ENCODE measurements at places on chromosomes 1 and 21.

- no peak for DNase-seq
Measured at GRCh38 chr21:27339902-27340301, 373.0 kb upstream of the ADAMTS5 start.

GRCh38 chr1:213120386-213120785, 69.3 kb downstream of the RPS6KC1 start:
- no peak for DNase-seq

GRCh38 chr1:218588540-218589172, 243.5 kb downstream of the TGFB2 start:
- DNase-seq: no peak

- DNase-seq: no peak
Measured at GRCh38 chr1:244431166-244431565, 20.5 kb downstream of the ADSS2 start.

DNA sequence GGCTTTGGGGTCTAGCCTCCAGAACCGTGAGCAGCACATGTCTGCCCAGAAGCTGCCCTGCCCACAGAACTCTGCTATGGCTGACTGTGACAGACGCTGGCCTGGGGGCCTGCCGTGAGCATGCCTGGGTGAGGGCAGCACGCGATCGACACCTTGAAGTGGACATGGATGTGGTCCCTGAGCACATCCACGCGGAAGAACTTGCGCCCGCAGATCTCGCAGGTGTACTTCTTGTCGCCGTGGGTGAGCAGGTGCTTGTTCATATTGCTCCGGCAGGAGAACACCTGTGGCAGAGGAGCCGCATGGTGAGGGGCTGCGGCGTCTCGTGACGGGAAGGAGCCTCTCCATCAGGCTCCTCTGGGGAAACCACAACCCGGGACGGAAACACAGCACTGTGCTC, 56.0 kb downstream of the PRDM15 start:
- DNase-seq: no peak

DNA sequence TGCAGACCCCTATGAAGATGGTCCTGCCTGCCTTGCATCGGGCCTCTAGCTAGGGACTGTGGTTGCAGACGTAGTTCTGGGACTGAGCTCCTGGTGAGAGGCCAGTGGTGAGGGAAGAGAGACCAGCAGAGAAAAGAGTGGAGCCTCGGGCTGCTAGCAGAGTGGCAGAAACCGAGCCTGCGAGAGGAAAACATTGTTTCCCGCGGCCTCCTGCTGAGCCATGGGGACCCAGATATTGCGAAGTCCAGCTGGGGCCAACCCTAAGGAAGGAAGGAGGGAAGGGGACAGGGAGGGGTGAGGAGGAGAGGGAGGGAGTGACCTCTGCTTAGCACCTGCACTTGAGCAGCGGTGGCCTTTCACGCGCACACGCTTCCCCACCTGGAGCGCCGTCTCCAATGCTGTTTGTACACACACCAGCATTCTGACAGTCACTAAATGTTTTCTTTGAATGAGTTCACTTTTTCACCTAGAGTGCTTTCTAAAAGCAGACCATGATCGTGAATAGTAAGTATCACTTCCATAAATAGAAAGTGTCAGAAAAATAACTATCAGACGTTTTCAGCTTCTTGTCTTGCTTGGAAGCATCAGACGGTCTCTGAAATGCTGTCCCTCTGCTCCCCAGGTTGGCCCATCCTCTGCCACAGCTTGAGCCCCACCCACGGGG, 2.5 kb upstream of the FNDC10 start:
- DNase-seq: no peak

GRCh38 chr1:36089393-36090121, 865 bp downstream of the ADPRS start:
- peak; percentile 3 for DNase-seq

- no peak for DNase-seq
Measured at GRCh38 chr1:39238476-39238875, 34.0 kb downstream of the MACF1 start.

DNA sequence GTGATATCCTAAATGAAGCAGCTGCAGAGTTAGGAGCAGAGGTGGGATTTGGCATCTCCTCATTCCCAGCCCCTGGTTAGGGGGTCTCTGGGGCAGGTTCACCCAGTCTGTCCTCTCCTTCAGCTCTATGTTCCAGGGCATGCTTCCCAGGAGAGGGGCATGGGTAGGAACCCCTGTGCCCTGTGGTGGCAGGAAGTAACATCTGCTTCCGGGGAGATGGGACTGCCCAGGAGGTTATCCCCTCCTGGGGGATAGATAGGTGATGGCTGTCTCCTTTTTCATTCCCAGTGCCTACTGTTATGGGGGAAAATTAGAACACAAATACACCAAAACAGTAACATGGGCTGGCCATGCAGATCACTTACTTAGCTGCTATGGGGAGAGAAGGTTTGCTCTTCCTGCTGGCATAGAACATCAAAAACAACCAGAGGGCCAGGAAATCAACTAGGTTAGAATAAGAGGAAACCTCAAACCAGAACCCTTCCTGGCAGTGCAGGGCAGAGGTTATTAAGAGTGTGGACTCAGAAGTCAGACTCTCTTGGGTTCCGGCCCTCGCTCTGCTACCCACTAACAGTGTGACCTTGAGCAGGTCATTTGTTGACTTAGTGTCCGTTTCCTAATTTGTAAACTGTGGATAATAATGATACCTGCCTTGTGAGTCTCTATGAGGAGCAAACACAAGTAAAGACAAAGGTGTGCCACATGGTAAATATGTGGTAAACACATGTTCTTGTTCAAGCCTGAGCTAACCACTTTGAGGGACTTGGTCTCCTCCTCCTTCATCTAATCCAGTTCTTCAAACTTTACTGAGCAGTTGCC, 157.8 kb upstream of the JUN start:
- no peak for DNase-seq

GRCh38 chr1:39082010-39082799, 56.1 kb downstream of the NDUFS5 start:
- no peak for DNase-seq

DNA sequence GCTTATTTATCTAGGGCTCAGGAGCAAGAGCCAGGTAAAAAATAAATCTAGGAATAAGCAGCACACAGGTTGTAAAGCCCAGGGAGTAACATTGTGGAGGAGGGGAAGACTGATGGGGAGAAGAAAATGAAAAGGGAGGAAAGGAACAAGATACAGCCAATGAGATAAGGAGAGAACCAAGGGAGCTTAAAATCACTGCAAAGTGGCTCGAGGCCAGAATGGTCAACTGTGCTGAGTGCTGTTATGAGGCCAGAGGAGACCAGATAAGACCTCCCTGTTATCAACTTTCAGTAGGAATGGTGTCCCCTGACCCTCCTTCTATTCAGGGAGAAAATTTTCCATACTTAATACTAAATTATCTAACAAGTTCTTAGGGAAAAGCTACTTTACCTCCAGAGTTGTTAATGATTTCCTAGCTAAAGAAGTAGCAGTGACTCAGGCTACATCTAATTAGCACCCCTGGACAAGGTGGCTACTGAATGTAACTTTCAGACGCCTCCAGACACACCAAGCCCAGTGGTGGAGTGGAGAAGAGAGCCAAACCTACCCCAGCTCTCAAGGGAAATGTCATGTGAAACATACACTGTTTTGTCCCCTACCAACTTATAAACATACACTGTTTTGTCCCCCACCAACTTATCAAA, 25.5 kb downstream of the ENAH start:
- no peak for DNase-seq

- no peak for DNase-seq
Measured at GRCh38 chr1:104706631-104707147, 957.0 kb downstream of the AMY1C start.

DNA sequence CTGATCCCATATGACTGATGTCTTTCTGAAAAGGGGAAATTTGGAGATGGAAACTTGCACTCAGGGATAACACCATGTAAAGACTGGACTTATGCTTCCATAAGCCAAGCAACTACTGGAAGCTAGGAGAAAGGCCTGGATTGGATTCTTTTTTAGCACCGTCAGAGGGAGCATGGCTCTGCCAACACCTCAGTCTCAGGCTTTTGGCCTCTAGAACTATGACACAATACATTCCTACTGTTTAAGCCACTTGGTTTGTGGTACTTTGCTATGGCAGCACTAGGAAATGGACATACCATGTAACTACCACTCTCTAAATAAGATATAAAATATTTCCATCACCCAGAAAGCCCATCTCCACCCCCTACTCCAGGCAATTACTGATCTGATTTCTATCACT, 139.7 kb downstream of the CYYR1 start:
- DNase-seq: no peak

DNA sequence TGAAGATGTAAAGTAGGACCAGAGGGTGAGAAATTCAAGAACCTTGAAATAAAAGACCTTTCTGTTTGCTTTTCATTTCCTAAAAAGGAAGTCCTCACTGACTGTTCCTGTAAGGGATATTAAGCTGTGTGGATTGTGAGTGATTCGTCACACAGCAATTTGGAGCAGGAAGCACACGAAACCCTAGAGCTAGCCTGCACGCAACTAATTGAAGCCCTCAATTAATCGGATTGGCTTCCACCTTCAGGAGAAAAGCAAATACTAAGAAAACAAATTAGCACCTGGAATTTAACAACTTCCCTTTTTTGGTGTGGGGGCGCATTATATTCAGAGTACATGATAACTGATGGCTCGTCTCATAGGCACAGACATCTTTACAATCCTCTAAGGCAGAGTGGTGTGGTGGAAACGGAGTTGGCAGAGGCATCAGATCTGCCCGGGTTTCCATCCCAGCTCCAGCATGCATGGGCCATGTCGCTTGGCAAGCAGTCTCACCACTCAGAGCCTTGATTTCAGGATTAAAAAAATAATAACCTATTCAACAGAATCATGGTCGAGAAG, 95.2 kb downstream of the KCNJ15 start:
- no peak for DNase-seq

- DNase-seq: no peak
Measured at GRCh38 chr1:246159279-246160227, 347.5 kb downstream of the SMYD3 start.

GRCh38 chr21:39071623-39072214, 111.5 kb downstream of the PSMG1 start:
- DNase-seq: no peak

GRCh38 chr1:85583611-85584263, 3.2 kb downstream of the CCN1 start:
- DNase-seq: no peak

DNA sequence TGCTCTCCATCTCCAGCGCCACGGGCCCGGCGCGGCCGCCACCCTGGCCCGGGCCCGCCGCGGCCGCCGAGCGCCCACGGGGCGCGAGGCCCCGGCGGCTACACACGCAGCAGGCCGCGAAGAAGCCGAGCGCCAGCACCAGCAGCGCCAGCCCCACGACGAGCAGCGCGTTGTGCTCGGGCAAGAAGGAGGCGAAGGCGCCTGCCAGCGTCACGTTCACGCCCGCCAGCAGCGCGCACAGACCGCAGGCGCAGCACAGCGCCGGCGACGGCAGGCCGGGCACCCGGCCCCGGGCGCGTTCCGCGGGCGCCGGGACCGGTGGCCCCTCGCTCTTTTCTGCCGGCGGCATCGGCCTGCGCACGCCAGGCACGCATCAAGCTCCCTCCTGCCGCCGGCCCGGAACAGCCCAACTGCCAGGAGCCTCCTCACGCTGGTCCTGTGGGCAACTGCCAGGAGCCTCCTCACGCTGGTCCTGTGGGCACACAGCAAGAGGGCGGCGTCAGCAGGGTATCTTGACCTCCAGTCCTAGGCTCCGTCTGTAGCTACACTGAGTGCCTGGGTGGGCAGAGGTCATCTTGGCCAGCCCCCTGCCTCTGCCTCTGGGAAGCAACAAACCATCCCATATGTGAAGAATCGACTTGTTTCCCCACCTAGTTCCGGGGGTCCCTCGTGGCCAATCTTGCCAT, 18.1 kb downstream of the KNCN start:
- DNase-seq: no peak

DNA sequence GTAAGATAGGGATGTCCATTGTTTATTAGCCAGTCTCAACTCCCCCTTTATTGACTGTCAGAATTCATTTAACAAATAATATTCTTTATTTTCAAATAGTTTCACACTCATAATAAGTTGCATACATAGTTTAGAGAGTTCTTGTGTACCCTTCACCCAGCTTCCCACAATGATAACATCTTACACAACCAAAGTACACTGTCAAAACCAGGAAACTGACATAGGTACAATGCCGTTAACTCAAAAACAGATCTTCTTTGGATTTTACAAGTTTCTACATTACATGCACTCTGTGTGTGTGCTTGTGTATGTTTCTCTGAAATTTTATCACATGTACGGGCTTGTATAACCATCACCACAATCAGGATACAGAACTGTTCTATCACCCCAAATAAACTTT, 64.4 kb upstream of the IFNLR1 start:
- no peak for DNase-seq

DNA sequence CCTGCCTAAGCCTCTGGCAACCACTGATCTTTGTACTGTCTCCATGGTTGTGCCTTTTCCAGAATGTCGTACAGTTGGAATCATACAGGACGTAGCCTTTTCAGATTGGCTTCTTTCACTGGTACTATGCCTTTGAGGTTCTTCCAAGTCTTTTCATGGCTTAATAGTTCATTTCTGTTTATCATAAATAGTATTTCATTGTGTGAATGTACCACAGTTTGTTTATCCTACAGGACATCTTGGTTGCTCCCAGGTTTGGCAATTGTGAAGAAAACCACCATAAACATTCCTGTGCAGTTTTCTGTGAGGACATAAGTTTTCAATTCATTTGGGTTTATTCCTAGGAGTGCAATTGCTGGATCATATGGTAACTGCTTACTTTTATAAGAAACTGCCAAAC, 190.6 kb upstream of the RAB4A start:
- DNase-seq: no peak

GRCh38 chr1:234721476-234722269, 111.7 kb upstream of the IRF2BP2 start:
- no peak for DNase-seq

- DNase-seq: no peak
Measured at GRCh38 chr21:43193651-43194302, 25.0 kb downstream of the CRYAA start.

DNA sequence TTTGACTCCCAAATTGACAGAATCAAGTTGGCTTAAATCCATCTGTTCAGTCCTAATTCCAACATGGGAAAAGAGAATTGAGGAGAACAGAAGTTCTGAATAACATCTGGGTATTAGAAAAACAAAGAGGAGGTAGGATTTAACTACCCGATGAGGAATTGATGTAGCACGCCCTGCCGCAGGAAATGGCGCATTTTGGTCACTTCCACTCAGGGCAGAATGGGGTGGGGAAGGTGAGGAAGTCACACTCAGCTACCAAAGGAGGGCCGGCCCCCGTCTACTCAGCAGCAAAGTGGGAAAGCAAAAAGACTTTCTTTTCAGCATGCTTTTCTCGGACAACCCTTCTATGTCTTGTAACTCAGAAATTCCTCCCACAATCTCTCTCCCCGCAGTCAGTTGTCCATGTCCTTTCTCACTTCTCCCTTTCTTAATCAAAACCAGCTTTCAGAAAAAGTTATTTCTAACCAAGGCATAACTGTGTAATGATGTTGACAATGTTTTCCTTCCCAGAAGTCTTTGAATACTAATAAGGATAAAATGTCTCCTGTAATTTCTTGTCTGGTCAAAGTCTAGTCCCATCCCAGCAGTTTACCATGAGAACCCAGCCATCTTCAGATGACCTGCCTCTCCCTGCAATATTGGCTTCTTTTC, 60.5 kb upstream of the SIPA1L2 start:
- DNase-seq: no peak
